ENCODE measurements at places on chromosomes 2 and 18.

DNA sequence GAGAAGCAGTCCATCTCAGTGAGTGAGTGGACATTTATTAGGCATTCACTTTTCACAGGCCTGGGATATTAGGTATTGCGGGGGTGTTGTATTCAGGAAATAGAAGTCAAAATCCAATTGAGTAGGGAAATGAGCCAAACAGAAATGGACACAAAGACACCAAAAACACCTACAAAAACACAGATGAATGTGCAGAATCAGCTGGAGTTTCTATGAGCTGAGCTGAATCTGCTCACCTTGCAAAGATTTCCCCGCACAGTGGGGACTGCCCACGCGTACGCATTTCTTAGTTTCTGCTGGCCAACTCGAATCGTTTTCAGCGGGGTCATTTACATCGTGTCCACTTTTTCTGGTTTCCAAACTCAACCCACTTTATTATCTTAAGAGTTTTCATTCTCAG is 160.0 kb downstream of the BCL2 start:
- no peak for DNase-seq

GRCh38 chr2:198316852-198317396 is 512.5 kb downstream of the PLCL1 start:
- no peak for DNase-seq

GRCh38 chr2:173184031-173185004 is 108.7 kb downstream of the MAP3K20 start:
- DNase-seq = no peak

GRCh38 chr18:24027156-24027827 is 12.7 kb downstream of the TTC39C start:
- DNase-seq = no peak

- DNase-seq = no peak
Measured at GRCh38 chr2:56390644-56391043, 206.9 kb downstream of the CCDC85A start.

GRCh38 chr18:37298816-37299215 is 266.8 kb downstream of the CELF4 start:
- no peak for DNase-seq

DNA sequence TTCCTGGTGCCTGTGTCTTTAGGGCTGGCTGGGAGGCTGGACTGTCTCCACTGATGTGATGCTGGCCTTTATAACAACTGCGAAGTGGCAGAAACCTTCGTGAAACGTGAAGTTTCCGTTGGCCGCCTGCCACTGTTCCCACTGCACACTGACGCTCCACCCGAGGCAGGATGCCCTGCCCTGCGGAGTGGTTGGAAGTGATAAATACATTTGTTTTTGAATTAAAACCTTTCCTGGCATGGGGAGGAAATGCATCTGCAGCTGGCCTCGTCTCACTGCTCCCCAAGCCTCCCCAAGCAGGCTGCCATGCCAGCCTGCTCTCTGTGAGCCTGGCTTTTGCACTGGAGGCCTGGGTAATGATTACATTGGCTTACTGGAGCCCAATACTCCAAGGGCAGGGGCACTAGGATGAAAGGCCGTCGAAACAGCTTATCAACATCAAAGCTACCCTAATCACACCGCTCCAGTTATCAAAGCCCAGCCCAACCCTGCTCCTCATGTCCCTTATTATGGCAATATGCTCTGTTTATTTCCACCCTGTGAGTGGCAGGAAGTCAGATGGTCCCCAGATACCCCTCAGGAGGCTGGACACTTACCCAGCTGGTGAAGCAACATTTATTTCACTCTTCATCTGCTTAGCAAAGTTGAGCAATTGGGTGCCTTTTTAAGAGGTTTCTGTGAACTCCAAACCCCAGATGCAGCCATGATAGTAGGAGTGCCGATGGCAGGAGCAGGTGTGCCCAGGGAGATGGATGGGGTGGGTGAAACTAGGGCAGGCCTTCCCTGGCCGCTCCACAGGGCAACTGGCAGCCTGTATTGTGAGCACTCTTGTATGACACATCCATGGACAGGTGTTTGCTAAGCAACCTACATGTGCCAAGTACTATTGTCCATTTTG is 97.4 kb upstream of the ITGA6 start:
- no peak for DNase-seq

- no peak for DNase-seq
Measured at GRCh38 chr2:190547886-190548285, 13.4 kb upstream of the NEMP2 start.

GRCh38 chr18:25189391-25190185 is 162.4 kb downstream of the ZNF521 start:
- DNase-seq = no peak

GRCh38 chr2:234333168-234334130 is 163.4 kb downstream of the ARL4C start:
- DNase-seq = no peak

DNA sequence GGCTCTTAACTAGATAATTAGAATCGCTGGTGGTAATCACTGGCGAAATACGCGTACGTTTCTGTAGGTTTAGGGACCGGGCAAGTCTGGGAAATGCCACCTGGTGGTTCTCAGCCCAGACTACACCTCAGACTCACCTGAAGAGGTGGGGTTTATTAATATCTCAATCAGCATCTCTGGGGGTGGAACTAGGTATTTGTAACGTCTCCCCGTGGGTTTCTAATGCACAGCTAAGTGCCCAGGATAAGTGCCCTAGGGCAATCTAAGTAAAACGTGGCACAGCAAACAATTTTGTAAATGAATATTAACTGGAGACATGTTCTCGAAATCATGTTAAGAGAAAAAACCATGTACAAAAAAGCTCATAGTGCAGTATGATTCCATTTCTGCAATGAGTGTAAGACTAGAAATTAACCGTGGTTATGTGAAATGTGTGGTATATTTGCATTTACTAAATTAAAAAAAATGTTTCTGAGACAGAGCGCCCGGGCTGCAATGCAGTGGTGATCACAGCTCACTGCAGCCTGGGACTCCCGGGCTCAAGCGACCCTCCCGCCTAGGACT is 760 bp upstream of the CNOT11 start:
- no peak for DNase-seq

DNA sequence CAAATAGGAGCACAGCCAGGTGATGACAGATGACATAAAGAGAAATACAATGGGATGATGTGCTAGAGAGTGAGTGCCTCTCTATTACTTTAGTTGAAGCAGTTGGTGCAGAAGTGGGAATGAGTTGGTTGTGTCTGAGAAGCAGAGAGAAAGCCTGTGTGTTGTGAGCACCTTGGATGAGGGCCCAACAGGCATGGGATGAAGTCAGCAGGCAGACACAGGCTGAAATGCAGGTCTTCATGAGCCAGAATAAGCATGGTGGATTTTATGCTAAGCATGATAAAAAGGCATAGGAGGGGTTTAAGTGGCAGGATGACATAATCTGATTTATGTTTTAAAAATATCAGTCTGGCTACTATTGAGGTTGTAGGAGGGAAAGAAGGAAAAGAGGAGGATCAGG is 71.5 kb downstream of the KLHL14 start:
- DNase-seq = no peak

DNA sequence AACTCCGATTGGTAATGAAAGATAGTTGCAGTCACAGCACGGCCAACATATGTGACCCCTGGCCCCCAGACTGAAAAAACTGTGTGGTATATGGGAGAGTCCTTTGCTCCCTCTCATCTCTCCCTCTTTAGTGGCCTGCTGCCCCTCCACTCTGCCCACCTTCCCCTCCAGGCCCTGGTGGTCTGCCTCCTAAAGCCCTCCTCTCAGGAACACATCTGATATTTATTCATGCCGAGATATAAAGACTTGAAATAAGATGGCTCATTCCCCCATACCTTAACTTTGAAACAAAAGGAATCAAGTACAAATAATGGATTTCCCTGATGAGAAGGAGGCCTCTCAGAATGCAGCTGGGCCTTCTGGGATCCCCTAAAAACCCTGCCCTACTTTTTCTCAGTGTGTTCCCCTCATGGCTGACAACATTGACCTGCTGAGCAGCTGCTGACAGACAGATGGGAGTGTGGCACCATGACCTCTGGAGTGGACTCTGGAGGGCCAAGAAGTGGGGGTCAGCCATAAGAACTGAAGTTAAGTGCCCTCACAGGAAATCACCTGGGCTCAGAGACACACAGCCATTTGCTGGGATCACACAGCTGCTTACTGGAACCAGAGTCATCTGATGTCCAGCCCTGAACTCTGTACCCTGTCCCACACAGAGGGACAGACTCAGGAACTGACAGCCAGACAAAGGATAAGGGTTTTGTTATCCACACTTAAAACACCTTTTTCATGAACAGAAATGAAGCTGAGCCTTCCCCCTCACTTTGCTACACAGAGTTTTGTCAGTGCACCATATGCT is 39.8 kb upstream of the ST8SIA3 start:
- DNase-seq = no peak

- no peak for DNase-seq
Measured at GRCh38 chr2:107168141-107168540, 282.2 kb upstream of the ST6GAL2 start.

GRCh38 chr2:42067521-42067920 is 19.7 kb downstream of the PKDCC start:
- DNase-seq = no peak

- no peak for DNase-seq
Measured at GRCh38 chr2:182267971-182268370, 158.9 kb downstream of the PDE1A start.

DNA sequence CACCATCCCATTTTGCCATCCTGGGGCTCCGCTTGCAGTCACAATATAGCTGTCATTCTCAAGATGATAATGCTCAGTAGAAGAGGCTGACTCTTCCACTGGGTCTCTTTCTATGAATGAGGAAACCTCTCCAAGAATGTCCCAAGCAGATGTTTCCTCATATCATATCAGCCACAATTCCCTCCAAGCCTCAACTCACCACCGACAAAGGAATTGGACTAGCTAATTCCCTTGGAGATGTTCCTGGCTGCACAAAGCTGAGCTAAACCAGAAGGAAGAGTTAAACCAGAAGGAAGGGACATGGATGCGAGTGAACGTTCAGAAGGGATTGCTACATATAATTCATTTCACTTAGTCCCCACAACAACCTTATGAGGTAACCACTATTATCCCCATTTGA is 65.0 kb upstream of the NPAS2 start:
- no peak for DNase-seq

DNA sequence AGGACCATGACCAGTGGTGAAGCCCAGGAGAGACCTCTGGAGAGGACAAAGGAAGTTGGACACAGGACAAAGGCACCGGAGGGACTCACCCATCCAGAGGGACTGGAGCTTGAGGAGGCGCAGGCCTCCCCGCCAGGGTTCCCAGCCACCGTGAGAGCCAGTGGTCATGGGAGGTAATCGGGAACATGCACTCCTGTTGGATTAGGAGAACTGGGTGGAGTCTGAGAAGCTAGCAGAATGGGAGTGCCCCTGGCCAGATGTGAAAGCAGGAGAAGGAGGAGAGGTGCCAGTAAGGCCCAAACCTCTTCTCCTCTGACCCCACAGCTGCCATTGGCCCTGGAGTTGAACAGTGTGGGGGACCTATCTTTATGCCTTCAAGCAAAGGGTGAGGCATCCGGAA is 20.3 kb downstream of the POU3F3 start:
- no peak for DNase-seq

GRCh38 chr2:126857502-126857901 is 41.2 kb upstream of the TEX51 start:
- DNase-seq = no peak

- no peak for DNase-seq
Measured at GRCh38 chr2:85953476-85953875, 64.7 kb upstream of the ST3GAL5 start.

GRCh38 chr18:4599312-4599711 is 144.2 kb upstream of the DLGAP1 start:
- no peak for DNase-seq

DNA sequence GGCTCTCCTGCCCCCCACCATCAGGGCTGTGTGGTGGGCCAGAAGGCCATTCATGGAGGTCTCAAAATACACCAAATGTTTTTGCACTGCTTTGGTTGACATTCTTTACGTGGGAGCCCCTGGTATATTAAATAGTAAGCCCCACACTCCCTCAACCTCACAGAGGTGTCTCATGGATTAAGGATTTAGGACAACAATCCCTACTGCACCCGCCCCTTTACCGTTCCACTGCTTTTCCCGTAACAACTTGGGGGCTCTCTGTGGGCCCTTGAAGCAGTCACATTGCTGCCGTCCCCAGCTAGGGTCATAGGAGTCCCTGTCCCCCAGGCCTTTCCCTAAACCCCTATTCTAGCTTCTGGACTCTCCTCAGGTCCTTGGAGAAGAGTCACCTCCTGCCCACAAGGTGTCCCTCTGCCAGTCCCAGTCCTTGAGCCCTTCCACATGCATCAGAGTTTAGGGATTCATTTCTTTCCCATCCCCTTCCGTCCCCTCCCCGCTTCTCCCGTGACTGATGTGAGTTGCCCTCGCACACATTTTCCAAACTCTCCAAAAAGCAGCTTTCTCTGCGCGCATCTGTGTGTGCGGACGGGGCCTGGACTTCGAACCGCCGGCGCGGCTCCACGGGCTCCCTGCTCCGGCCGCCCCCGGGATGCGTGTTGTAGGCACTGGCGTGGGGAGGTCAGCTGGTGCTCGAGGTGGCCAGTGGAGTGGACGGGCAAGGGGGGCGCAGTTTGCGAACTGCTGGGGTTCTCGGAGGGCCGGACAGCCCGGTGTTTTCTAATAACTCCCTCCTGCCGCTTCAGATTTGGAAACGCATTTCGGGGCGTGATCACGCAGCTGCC is 84.8 kb downstream of the LYPD1 start:
- DNase-seq = no peak

DNA sequence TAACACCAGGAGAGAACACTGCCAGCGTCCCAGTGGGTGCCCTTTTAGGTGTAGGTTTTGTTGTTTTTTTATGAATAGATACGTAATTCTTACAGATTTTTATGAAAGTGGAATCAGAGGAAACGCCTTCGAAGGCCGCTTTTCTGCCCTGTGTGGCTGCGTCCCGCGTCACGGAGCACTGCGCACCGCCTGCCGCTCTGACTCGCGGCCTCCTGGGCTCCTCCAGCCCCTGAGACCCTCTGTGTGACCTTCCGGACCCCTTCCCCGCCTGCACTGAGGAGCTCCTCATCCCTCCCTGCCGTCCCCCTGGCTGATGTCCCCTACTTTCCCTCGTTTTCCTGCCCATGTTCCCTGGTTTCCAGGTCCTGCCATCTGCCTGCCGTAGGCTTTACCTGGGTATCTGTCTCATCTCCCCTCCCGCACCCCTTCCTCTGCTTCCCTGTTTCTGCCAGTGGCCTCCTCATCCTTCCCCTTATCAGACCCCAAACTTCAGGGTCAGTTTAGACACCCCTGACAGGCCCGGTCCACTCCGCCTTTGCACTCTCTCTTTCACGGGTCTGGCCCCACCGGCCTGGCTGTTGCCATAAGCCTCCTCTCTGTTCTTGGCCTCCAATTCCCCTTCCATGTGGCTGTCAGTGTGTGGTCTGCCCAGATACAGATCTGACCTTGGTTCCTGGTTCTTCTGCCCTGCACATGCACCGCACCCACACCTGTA is 32.7 kb downstream of the PDIA6 start:
- no peak for DNase-seq

DNA sequence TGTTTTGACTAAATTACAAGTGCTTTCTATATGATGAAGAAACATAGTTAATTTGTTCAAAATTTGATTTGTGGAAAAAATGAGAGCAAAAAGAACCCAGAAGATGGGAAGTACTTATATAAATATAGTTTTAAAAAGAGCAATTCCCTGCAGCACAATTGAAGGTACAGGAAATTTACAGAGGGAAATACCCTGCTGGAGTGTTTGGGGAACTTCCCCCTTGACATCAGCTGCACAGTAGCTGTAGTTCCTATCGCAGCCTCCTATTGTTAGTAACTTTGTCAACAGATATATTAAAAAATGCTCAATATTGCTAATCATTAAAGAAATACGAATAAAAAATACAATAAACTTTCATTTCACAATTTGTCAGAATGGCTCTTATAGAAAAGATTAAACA is 1118.8 kb upstream of the ZEB2 start:
- no peak for DNase-seq

Measured in iPS DF 19.7 (cell line).